ENCODE measurements at places on chromosomes 5 and 9. TPM values are rescaled to one million over a fixed set of nuclear protein-coding genes. Genes with fewer than 3 reads are reported as not detected.

The PCDH1 gene
- total RNA-seq: not detected

The DIMT1 gene
- 60.4 TPM for total RNA-seq

The TERT gene
- 2.9 TPM for total RNA-seq

The SHISAL2B gene
- not detected for total RNA-seq

The MROH2B gene
- not detected for total RNA-seq

The KLHL3 gene
- total RNA-seq: 4.0 TPM

The FCN2 gene
- not detected for total RNA-seq

The FAM53C gene
- 31.7 TPM for total RNA-seq

The PCDHB16 gene
- total RNA-seq: not detected

The UQCRQ gene
- total RNA-seq: 661 TPM

The NUDCD2 gene
- 39.9 TPM for total RNA-seq

The SPATA31D4 gene
- total RNA-seq: not detected
